ENCODE measurements at places on chromosomes 12 and 14.

- DNase-seq = no peak
Measured at GRCh38 chr12:43281563-43281962, 270.4 kb downstream of the ADAMTS20 start.

- DNase-seq = no peak
Measured at GRCh38 chr12:41856228-41856627, 288.4 kb downstream of the GXYLT1 start.

GRCh38 chr12:9634177-9634803 lies 26.6 kb upstream of the KLRB1 start:
- no peak for DNase-seq

DNA sequence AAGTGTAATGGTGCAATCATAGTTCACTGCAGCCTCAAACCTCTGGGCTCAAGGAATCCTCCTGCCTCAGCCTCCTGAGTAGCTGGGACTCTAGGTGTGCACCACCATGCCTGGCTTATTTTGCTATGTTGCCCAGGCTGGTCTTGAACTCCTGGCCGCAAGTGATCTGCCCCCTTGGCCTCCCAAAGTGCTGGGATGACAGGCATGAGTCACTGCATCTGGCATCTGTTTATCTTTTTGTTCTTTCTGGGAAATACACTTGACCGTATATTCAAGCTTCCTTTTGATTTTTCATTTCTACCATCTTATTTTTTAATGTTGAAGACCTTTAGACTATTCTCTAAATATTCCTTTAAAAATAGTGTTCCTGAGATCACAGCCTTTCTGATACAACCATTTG lies 82.4 kb upstream of the OSBPL8 start:
- DNase-seq = no peak

DNA sequence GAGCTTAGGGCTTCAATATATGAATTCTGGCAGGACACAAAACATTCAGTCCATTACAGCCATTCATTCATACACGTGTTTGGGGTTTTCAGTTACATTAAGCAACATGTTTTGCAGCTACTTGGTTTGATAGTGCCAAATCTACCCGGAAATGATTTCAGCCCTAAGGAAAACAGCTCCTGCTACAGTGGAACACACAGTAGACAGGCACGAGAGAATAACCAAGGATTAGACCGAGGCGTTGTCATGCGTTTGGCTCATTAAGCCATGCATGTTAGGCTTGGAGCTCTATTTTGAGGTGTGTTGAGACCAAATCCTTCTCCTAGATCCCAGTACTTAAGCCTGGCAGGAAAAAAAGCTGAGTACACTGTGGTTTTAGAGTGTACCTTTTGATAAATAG lies 177.4 kb downstream of the PRKCH start:
- DNase-seq = no peak

DNA sequence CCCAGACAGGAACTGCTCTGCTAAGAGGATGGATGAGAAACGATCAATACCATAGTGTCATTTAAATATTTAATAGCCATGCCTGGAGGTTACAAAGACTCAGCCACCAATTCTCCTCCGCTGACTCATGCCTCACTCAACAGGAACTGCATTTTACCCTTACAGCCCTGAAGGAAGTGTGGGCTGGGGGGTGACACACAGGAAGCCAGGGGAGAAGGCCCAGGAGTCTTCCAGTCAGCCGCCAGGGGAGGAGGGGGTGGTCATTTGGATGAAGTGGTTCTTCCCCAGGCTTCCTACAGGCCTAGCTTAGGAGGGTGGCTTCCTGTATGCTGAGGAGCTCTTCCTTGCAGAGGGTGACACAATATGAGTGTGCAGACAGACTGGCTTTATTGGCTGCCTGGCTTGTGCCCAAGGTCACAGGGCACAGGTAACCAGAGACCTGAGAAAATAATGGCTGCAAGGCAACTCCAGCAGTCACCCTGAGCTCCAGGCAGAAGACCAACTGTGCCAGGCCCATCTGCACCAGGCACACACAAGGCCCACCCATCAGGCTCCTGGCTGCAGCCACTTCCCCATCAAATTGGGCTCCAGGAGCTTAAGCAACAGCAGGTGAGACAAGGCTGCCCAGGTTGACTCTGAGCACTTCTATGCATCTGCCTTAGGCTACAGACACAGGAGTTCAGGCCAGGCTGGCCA lies 30.6 kb upstream of the RPLP0 start:
- DNase-seq = no peak

DNA sequence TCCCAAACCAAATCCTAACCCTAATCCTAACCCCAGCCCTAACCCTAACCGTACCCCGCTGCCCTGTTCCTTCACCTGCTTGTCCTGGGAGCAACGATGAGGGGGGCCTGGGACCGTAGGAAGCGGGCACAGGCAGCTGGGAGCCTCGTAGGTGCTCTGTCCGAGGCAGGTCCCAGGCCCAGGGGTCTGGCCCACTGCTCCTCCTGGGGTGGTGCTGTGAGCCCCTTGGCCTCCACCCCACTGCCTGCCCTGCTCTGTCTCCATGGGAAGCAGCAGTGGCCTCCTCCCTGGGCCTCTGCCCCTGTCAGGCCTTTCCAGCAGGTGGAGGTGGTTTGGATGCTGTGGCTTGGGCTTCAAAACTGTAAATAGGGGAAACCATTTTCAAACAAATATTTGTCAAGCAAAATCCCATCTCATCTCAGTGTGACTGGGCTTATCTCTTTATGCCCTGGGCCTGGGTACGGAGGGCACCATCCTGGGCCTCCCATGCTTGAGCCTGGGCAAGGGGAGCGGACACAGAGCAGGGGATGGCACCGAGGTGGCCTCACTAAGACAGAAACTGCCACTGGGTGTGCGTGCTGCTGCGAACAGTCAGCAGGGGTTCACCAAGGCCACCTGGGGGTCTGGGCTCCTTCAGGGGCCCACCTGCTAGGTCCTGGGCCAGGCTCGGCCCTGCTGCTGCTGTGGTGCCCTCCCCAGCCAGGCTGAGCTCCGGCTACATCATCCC lies 3.7 kb upstream of the BEGAIN start:
- DNase-seq = no peak

DNA sequence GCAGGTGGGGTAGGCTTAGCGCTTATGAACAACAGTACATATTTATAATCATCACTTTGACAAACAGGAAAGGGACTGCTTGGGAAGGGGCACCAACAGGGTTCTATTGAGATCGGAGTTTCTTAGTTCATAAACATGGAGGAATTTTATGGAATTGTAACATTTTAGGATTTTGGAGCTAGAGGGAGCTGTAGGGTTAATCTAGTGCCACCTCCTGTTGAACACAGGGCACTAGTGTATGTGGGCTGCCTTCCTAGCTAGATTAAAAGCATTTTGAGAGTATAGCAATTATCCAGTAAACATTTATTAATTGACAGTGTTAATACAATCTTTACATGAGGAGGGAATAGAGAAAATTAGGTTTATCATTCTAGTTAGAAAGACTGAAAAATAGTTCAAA lies 23.1 kb upstream of the TBC1D30 start:
- DNase-seq = no peak

- DNase-seq = no peak
Measured at GRCh38 chr12:68162374-68162773, 2.8 kb upstream of the IFNG start.

DNA sequence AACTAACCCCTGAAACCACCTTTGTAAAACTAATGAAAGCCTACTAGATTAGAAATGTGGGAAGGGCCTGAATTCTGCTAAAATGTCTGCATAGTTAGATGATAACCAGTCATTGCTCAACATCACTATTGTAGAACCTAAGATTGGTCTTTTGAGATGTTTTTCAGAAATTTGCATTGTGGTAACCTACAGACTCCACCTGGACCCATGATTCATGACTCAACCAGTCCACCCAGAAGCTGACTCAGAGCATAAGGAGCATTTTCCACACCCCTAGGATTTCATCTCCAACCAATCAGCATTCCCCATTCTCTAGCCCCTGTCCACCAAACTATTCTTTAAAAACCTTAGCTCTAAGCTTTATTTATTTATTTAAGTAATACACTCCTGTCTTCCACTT lies 30.4 kb upstream of the CHGA start:
- no peak for DNase-seq

- no peak for DNase-seq
Measured at GRCh38 chr14:31560759-31561154, 447 bp upstream of the NUBPL start.

DNA sequence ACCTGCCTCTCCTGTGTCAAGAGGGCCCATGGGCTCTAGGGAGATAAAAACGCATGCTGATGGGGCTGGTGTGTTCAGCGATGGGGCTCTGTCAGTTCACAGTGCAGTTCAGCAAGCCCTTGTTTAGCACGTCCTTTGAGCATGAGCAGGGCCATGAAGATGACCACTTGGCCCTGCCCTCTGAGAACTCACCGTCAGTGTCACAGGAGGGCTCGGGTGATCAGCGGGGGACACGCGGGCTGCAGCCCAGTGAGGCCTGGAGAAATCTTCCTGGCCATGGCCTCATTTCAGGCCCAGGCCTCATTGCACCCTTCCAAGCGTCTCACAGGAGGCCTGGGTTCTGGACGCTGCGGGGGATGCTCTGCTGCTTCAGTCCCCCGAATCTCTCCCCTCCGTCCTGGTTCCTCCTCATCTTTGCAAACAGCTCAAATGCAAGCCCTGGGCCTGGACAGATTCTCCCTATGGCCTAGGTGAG lies 181.6 kb downstream of the ADGRD1 start:
- no peak for DNase-seq

DNA sequence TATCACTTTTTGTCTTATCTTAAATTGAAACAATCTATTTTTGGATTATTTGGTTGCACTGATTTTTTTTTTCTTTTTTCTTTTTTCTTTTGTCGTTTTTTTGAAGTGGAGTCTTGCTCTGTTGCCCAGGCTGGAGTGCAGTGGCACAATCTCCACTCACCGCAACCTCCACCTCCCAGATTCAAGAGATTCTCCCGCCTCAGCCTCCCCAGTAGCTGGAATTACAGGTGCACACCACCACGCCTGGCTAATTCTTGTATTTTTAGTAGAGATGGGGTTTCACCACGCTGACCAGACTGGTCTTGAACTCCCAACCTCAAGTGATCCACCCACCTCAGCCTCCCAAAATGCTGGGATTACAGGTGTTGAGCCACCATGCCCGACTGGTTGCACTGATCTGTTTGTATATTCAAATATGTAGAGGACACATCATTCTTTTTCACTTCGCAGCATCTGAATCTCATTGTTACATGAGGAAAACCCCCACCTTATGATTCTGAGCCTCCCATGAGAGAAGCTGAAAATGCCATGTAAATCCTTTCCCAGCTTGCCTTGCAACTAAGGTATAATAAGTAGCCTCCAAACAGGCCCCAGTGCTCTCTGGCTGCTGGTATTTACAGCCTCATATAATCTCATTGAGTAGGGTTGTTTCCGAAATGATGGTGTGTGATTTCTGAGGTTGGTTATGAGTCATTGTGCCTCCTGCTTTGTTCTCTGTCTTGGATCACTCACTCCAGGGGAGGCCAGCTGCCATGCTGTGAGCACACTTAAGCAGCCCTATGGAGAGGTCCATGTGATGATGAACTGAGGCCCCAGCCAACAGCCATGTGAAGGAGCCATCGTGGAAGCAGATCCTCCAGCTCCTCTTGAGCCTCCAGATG lies 5.2 kb upstream of the HSP90B1 start:
- no peak for DNase-seq

- no peak for DNase-seq
Measured at GRCh38 chr12:106049105-106049504, 89.6 kb downstream of the NUAK1 start.

- no peak for DNase-seq
Measured at GRCh38 chr14:21077672-21078071, 7.6 kb downstream of the ARHGEF40 start.

DNA sequence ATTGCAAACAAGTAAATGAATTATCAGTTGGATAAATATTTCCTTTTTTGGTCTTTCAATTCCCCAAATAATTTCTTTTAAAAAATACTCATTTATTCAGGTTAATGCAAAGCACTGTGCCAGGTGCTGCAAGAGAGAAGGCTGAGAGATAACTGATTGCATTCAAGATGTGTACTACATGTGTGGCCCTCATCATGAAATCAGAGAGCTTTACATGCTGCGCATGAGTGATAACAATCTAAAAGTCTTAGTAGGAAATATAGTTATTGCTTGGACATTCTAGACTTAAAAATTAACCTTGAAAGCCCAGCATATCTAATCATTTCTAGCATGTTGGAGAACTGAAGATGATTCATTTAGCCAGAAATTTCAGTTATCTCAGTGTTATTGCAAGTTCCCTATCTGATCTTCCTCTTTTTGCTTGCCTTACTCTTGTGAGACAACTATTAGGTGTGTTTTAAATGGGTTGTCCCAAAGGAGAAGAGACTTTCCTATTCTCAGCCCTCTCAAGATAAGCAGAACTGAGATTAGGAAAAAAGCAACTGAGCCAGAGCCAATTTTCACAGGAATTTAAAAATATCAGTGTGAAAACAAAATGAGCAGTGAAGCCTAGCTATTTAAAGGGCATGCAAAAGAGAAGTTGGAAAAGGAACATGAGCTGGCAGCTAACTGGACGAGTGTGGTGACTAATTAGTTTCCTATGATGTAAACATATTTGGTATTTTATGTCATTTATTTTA lies 60.9 kb downstream of the PLEKHA5 start:
- DNase-seq = no peak

GRCh38 chr14:45201905-45202304 lies 51.1 kb downstream of the MIS18BP1 start:
- no peak for DNase-seq

DNA sequence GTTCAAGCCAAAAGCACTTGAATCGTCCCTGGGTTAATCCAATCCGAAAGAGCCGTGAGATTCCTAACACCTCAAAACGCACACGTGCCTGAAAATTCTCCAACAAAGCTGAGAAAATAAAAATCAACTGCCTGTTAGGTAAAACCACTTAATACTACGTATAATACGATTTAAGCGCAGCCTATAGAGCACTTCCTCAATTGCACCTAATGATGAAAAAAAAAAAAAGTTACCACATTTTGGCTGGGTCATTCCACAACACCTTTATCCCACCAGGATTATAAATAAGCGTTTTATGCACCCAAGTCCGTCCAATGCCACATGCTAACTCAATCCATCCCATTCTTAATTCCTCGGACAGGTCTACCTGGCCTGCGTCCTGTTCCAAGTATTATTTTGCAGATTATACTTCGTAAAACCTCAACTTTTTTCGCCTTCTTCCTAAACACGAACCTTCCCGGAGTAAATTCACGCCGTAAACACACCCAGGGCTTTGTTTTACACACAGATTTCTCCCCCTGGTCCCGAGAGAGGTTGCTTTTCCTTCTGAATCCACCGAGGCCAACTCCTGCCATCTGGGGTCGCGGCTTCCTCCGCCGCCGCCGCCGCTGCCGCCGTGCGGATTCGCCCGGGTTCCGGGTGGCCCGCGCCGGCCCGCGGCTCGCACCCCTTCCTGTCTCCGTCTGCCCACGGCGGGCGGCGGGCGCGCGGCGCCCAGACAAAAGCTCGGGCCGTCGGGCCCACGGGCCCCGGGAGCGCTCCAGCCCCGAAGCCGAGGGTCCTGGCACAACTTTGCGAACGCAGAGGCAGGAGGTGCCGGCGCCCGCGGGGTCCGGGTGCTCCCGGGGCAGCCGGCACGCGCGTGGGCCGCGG lies 66.2 kb downstream of the RNF34 start:
- no peak for DNase-seq

DNA sequence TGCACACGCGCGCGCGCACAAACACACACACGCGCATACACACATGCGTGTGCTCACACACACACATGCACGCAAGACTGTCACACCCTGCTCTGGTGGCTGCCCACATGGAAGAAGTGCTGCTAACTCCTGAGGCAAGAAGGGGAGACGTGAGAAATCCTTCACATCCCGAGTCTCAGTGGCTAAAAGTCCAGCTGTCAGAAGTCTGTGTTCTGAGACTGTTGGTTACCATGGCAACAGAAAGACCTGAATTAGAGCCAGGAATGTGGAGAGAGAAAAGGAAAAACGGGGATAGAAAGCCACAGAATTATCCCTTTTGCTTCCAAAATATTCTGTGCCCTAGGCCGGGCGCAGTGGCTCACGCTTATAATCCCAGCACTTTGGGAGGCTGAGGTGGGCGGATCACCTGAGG lies 71.2 kb downstream of the PPFIBP1 start:
- DNase-seq = no peak

All from vagina (tissue), 2 donors.